ENCODE measurements at places on chromosomes 13 and 19.

GRCh38 chr13:96075953-96076543 is 13.9 kb upstream of the HS6ST3 start:
- DNase-seq: no peak

DNA sequence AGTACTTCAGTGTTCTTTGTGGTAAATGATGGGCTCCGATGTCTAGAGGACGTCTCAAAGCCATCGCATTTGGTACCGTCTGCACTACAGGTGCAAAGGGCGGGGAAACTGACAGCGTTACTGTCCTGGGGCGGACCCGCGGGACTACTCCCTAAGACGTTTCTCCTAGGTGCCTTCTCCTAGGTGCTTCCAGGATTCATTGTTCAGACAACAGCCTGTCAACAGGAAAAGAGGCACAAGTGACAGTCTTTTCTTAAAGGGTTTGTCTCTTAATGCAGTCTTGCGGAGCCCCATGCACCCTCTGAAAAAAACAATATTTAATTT is 1.4 kb downstream of the SERTM1 start:
- DNase-seq: no peak

DNA sequence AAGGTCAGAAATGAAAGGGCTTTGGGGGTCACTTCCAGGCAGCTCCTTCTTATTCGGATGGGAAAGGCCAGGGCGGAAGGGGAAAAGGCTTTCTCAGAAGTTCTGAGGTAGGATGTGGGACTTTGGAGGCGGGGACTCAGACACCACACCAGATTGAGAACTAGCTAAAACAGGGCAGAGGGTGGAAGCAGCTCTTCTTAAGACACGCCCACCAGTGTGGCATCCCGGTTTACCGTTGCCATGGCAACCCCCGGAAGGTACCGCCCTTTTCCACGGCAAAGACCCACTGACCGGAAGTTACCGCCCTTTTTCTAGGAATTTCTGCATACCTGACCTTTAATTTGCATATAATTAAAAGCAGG is 3.8 kb upstream of the LILRA5 start:
- no peak for DNase-seq

- DNase-seq: no peak
These were observed 2.7 kb downstream of the KLK8 start for GRCh38 chr19:50998686-50999085.

- no peak for DNase-seq
These were observed at the start of gene ADAMTSL5 for GRCh38 chr19:1512671-1513498. Gene ADAMTSL5 (minus strand): TSS chr19:1513019. CDS start chr19:1510943, 2,076 bp downstream.

DNA sequence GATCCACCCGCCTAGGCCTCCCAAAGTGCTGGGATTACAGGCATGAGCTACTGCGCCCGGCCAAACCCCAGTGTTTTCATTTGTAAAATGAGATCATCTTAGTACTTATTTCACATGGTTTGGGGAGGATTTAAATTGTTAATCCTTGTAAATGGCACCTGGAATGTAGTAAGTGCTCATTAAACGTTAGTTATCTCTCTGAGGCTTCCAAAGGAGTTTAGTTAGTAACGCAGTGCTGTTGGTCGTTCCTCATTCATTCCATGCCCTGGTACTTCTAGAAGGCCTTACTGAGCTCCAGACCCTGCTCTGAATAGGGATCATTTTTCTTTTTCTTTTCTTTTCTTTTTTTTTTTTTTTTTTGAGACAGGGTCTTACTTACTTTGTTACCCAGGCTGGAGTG is 5.2 kb downstream of the CPT1C start:
- DNase-seq: no peak

- DNase-seq: no peak
These were observed 143.5 kb downstream of the DNAJC15 start for GRCh38 chr13:43166644-43167457.

- DNase-seq: no peak
These were observed 29.2 kb upstream of the ARGLU1 start for GRCh38 chr13:106597186-106597585.

DNA sequence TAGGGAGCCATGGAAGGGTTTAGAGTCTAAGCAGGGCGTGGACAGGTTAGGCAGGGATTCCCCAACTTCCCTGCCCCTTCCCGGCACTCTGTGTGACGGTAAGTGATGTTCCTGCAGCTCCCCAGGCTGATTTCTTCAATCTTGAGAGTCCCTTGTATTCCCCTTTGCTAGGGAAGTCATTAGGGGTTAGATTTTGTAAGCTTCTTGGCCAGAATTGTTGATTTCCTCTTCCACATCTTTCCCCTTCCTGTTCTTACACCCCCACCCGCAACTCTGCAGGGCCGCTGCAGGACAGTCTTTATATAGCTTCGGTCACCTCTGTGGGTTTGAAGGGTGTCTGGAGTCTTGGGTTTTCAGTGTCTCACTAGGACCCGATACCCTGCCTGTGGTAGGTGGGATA is 10.6 kb upstream of the ADGRE1 start:
- no peak for DNase-seq

DNA sequence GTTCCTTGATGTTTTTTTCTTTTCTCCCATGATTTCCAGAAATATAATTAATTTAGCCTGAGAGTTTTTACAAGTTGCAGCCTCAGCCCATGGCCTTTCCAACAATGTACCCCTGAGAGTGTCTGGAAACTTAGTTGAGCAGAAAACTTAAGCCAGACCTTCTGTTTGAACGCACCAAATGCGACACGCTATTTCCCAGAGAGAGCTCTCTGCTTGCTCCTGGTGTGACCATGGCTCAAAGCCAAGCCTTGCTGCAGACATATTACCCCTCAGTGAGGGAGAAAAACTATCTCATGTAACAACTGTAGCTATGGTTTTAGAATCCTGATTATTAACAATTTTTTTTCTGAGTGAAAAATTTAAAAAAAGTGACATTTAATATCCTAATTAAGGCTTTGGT is 1204.5 kb upstream of the SLC10A2 start:
- no peak for DNase-seq

DNA sequence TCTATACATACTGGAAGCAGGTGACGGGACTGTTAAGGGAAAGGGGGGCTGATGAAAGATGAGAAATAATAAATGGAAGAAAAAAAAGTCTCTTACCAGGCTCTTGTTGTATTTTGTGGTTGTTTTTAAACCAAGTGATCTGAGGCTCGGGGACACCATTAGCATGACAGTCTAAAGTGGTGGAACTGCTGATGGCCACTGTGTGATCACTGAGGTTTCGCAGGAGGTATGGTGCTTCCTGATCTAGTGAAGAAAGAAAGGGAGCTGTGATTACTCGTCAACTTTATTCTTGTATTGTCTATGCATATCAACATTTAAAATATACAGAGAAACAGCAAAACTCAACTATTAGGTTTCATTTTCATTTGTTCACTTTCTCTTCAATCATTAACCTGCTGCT is 110.1 kb downstream of the FLT1 start:
- DNase-seq: no peak

Measured in NCI-H2081 treated with DMSO at 0.1 percent for 48 hours (cell line).